Mesothelial cell of epicardium (in vitro differentiated cells): ENCODE measurements at places on chromosomes 2 and 18.

DNA sequence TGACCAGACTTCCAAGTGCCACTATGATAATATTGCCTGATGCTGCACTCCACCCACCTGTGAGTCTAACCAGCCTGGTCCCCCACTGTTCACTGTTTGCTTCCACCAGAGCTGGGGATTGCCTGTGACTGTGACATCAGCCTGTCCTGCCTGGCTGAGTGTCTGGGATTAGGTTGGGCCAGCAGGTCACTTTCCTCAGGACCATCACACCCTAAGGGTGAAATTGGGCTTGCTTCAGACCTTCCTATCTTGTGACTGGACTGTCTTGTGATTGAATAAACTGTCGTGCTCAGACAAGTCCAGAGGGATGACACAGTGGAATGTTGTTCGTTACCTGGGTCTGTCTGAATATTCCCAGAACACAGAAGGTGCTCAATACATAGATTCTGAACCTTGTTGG lies 87.4 kb upstream of the HK2 start:
- no peaks in the 10 kb centered on the region for H3K36me3 ChIP-seq
- peaks cover 3% of the 10 kb centered on the region for H3K27me3 ChIP-seq
- H3K4me3 ChIP-seq, result no peak overlapping the region
- H3K4me1 ChIP-seq, result peaks cover 14% of the 10 kb centered on the region

DNA sequence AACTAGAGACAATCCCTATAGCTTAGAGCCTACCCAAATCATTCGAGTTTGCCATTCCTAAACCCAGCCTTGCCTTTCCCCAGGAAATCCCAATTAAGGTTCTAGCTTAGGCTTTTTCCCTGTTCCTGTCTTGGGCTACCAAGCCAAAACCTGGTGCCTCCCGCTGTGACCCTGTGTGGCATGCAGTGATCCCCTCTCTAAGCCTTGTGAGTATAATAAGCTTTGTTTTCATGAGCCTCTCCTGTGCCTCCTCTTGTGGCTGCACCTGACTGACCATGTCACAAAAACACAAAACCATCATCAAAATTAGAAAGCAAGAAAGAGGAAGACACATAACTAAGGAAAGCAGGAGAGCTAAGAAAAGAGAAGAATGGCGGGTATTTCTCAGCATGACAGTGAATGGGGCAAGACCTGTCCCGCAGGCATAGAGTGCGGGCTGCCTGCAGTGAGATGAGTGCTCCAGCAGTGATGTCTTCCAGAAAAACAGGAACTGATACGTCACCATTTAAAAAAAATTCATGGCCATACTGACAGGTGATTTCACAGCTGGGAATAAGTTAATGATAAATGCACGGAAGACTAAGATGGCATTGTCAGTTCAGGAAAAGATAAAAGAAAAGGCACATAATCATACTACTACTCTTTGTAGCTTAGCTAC lies 9.2 kb upstream of the PAIP2B start:
- DNase-seq, result no peak
- H3K4me3 ChIP-seq, result no peak overlapping the region
- H3K36me3 ChIP-seq, result peaks cover 2% of the 10 kb centered on the region
- H3K4me1 ChIP-seq, result no peaks in the 10 kb centered on the region

- H3K27ac ChIP-seq, result no peak overlapping the region
- DNase-seq, result no peak
- H3K27me3 ChIP-seq, result no peaks in the 10 kb centered on the region
- H3K4me1 ChIP-seq, result peaks cover 2% of the 10 kb centered on the region
- peaks cover 7% of the 10 kb centered on the region for H3K36me3 ChIP-seq
Observed at GRCh38 chr2:181036445-181036844, 56.0 kb downstream of the UBE2E3 start.

GRCh38 chr2:40454321-40454720 lies 2.4 kb upstream of the SLC8A1 start:
- H3K4me1 ChIP-seq, result peaks cover 43% of the 10 kb centered on the region
- no peaks in the 10 kb centered on the region for H3K36me3 ChIP-seq
- H3K4me3 ChIP-seq, result no peak overlapping the region

DNA sequence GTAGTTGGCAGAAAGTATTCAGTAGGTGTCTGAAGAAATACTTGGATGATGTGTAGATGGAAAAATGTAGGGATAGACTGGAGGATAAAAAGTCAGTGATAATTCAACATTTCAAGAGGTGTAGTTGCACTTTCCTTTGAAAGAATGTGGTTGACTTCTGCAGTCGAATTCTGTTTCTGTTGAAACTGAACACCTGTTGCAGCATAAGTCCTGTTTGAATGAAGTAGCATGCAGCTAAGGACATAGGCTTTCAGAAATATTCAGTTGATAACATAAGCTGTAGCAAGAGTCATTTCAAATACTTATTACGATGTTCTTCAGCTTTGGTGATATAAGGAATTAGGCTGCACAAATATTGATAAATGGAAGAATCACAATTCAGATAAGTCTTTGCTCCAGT lies 337.9 kb upstream of the LRRTM1 start:
- no peak for DNase-seq
- peaks cover 15% of the 10 kb centered on the region for H3K27me3 ChIP-seq
- no peak overlapping the region for H3K27ac ChIP-seq
- no peaks in the 10 kb centered on the region for H3K36me3 ChIP-seq

DNA sequence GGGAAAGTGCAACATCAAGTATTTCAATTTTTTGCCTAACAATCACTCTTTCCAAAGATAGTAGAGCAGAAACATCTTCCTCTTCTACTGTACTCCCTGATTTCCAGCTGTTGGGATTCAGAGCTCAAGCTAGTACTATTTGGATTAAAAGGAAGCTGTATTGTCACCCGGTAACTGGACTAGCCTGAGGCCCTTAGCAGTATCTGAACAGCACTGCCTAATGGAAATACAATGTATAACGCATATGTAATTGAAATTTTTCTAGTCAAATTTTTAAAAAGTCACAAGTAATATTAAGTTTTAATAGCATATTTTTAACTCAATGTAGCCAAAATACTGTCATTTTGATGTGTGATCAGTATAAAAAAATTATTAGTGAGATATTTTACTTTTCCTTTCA lies 86.2 kb downstream of the COX7A2L start:
- no peaks in the 10 kb centered on the region for H3K27me3 ChIP-seq
- peaks cover 12% of the 10 kb centered on the region for H3K4me1 ChIP-seq
- no peak overlapping the region for H3K27ac ChIP-seq
- DNase-seq, result no peak

DNA sequence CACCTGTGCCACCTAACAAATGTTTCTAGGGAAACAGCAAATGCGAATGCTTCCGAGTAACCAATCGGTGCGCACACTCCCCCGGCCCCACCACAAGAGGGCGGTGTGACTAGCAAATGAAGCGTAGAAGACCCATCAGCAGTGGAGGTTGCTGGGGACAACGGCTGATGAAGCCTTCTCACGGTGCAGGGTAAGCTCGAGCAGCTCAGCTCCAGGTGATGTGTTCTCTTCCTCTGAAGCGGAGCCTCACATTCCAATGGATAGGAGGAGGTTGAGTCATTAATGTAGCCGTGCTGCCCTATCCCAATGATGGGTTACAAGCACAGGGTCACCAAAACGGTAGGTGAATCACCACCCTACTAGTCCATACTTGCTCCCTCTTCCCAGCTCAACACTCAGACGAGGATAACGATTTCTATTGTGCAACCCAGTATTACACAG lies 127.6 kb upstream of the TWIST2 start:
- no peak overlapping the region for H3K27ac ChIP-seq
- H3K4me3 ChIP-seq, result no peak overlapping the region
- no peaks in the 10 kb centered on the region for H3K36me3 ChIP-seq
- no peak for DNase-seq
- peaks cover 5% of the 10 kb centered on the region for H3K4me1 ChIP-seq

GRCh38 chr2:28169492-28169891 lies 223.2 kb upstream of the FOSL2 start:
- DNase-seq, result no peak
- H3K36me3 ChIP-seq, result no peaks in the 10 kb centered on the region
- peaks cover 29% of the 10 kb centered on the region for H3K4me1 ChIP-seq
- no peaks in the 10 kb centered on the region for H3K27me3 ChIP-seq
- no peak overlapping the region for H3K27ac ChIP-seq

DNA sequence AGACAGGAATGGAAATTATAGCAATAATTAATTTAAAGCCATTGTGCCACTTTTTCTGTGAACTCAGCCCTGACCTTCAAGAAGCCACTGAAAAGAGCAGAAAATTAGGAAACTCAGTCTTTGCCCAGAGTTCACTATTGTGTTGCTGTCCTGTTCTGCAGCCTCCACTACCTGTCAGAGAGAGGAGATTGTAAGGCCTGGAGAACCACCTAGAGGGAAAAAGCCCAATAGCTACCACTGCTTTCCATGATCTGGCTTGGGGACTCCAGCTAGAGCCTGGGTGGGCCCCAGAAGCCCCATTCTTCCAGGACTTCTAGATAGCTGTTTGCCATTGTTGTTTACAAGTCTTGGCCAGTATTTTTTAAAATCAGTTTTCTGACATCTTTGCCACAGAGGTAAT lies 176.1 kb upstream of the KLF7 start:
- H3K27me3 ChIP-seq, result no peaks in the 10 kb centered on the region
- no peak for DNase-seq
- no peak overlapping the region for H3K27ac ChIP-seq
- H3K36me3 ChIP-seq, result no peaks in the 10 kb centered on the region

GRCh38 chr2:6971502-6971901 lies 54.3 kb downstream of the RNF144A start:
- no peak overlapping the region for H3K4me3 ChIP-seq
- peaks cover 28% of the 10 kb centered on the region for H3K36me3 ChIP-seq
- H3K4me1 ChIP-seq, result peaks cover 21% of the 10 kb centered on the region
- no peaks in the 10 kb centered on the region for H3K27me3 ChIP-seq
- peak overlapping the region; percentile 11 for H3K27ac ChIP-seq

DNA sequence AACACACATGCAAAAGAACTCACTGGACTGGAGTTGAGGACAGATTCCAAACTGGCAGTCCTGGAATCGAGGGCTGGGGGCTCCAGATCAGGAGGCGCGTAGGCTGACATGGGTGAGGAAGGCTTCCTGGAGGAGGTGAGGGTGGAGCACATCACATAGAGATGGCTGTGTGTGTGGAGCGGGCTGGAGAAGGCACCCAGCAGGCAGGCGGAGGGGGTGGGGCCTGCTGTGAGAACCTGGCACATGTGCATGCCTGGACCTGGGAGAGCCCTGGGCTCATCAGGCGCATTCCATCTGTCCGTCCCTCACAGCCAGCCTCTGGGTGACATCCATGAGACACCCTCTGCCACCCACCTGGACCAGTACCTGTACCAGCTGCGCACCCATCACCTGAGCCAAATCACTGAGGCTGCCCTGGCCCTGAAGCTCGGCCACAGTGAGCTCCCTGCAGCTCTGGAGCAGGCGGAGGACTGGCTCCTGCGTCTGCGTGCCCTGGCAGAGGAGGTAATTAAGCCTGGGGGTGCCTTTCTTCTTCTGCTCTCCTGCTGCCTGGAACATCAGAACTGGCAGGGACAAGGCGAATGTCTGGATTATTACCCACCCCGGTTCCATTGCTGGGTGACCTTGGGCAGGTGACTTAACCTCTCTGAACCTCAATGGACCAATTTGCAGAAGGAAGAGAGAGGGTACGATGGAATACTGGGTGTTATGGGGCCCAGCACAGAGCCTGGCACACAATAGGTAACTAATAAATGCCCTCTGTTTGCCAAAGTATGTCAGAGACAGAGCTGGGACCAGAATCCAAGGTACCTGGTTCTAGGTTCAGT lies 108.3 kb downstream of the DYSF start:
- H3K27ac ChIP-seq, result peak overlapping the region; percentile 81
- DNase-seq, result no peak
- H3K36me3 ChIP-seq, result no peaks in the 10 kb centered on the region
- peaks cover 55% of the 10 kb centered on the region for H3K4me1 ChIP-seq
- H3K27me3 ChIP-seq, result no peaks in the 10 kb centered on the region

DNA sequence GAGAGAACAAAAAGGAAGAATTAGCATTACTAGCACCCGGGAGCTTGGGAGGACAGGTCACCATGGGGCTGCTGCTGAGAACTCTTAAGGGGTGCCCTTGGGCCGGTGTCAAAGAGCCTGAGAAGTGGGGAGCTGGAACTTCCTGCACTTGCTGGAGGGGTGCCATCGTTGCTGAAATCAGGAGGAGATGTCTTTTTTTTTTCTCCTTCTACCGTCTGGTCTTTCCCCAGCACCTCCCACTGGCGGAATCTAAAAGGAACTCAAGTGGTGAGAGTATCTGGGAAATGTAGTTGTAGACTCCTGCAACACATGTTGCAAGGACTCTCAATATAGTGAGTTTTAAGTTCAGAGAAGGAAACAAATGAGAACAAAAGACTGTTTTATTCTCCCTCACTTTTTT lies 6.1 kb upstream of the AMMECR1L start:
- no peak overlapping the region for H3K27ac ChIP-seq
- no peak for DNase-seq
- peaks cover 15% of the 10 kb centered on the region for H3K4me1 ChIP-seq
- no peak overlapping the region for H3K4me3 ChIP-seq
- peaks cover 4% of the 10 kb centered on the region for H3K36me3 ChIP-seq

- no peak overlapping the region for H3K27ac ChIP-seq
- no peaks in the 10 kb centered on the region for H3K36me3 ChIP-seq
- H3K27me3 ChIP-seq, result peaks cover 9% of the 10 kb centered on the region
- H3K4me3 ChIP-seq, result no peak overlapping the region
Observed at GRCh38 chr2:112721819-112722522, 1.2 kb downstream of the NT5DC4 start.

- DNase-seq, result peak; percentile 63
- peaks cover 13% of the 10 kb centered on the region for H3K4me1 ChIP-seq
- no peak overlapping the region for H3K4me3 ChIP-seq
- no peak overlapping the region for H3K27ac ChIP-seq
- no peaks in the 10 kb centered on the region for H3K27me3 ChIP-seq
Observed at GRCh38 chr18:76398896-76399612, 96.0 kb downstream of the ZNF516 start.

- H3K27ac ChIP-seq, result peak overlapping the region; percentile 80
- no peaks in the 10 kb centered on the region for H3K27me3 ChIP-seq
- DNase-seq, result no peak
- peaks cover 51% of the 10 kb centered on the region for H3K4me1 ChIP-seq
- no peaks in the 10 kb centered on the region for H3K36me3 ChIP-seq
- no peak overlapping the region for H3K4me3 ChIP-seq
Observed at GRCh38 chr18:49694402-49694801, 118.9 kb downstream of the ACAA2 start.
